ENCODE measurements at places on chromosomes 3 and 15.

GRCh38 chr15:52349052-52349700 is 53.6 kb upstream of the MYO5C start:
- no peak for DNase-seq

- no peak for DNase-seq
These were observed 26.6 kb downstream of the SUCNR1 start for GRCh38 chr3:151899996-151900395.

- DNase-seq: no peak
These were observed 17.0 kb downstream of the HRG start for GRCh38 chr3:186682812-186683211.

- no peak for DNase-seq
These were observed 390.5 kb downstream of the DIPK2A start for GRCh38 chr3:144362126-144362525.

DNA sequence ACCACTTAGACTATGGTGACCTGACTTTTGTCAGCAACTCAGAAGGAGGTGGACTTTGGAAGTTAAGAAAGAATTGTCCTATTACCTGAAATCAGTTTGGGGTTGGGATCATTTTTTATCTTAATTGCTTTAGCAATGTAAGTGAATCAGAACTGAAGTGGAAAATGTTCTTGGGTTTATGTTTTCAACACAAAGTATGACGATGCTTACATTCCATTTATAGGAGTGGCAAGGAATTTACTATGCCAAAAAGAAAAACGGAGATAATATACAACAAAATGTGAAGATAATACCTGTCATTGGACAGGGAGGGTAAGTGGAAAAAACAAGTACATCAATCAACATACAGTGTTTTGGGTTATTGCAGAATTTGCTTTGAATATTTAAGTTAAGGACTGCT is 116.1 kb downstream of the PDE8A start:
- no peak for DNase-seq

DNA sequence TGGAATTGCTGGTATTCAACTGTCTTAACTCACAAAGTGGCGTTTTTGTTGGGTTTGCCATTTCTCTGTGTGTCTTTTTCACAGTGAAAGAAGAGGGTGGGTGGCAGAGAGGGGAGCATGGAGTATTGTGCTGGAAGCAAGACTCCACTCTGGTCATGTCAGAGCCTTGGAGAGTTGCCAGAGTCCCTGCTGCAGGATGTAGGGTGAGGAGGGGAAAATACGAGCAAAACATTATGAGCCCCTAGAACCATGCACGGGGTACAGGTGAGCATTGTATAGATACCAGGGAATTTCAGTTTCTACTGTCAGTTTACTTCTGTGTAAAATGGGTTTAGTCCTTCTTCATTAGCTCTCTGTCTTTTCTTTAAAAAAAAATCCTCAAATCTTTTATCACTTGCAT is 249.9 kb downstream of the CACNA2D3 start:
- DNase-seq: no peak

DNA sequence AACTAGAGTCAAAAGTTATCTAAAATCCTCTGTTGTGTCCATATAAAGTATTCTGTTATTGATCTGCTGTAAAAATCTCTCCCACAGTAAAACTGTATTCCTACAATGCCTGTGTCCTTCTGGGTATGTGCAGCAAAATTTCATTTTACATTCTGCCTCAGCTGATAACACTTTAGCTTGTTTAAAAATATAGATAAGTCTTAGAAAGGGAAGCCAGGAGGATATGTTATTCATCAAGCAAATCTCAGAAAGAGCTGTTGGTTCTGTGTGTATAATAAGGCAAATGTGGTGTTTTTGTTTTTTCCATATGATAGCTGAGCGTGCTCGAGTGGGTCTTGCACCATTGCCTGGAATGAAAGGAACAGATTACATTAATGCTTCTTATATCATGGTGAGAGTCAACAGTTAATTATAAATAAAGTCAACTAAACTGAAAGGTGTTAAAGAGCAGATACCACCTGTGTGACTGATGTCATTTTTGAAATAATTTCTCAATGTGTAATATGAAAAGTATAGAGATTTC is 96.6 kb downstream of the FEZF2 start:
- DNase-seq: no peak

DNA sequence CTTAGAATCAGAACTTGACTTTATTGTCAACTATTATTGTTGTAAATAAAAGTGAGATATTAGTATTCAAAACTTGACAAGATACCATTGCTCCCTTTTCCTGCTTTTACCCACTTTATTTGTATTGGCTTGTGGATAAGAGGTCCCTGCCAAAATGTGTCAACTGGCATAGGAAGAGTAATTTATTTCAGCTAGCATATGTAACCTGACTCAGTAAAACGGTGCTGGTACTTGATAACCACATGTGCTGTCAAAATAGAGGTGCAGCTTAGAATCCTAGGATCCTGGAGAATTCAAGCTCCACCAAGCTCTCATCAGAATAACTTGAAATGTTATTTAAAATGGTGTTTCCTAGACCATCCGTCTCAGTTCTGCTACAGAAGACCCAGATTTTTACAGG is 90.2 kb upstream of the TGFBR2 start:
- no peak for DNase-seq

DNA sequence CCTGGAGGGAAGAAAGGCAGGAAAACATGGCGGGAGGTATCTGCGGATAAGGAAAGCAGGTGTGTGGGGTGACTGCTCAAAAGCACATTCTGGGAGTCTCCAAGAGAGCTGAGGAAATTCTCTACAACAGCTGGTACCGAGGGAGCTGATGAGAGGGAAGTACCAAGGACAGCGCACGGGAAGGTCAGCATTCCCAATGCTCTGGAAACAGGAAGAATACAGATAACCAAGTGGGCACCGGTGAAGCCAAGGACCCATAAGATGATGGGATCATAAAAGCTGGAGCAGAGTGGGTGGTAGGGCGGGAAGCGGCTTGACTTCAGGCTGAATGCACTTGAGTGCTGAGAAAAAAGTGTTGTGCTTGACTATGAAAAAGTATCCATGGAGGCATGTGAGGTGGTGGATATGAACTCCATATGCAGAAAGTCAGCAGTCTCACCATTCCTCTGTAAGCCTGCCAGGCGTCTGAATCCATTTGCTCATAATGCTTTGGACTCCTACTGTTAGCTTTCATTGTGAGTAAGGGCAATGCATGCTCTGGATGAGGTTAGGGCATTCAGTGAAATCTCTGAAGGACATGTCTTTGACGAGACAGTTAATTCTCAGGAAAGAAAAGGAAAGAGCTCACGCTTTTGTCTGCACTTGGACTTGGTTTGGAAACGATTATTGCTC is 215.5 kb downstream of the NR1D2 start:
- DNase-seq: no peak

- DNase-seq: no peak
These were observed 10.6 kb downstream of the FAM107A start for GRCh38 chr3:58566398-58567250.

DNA sequence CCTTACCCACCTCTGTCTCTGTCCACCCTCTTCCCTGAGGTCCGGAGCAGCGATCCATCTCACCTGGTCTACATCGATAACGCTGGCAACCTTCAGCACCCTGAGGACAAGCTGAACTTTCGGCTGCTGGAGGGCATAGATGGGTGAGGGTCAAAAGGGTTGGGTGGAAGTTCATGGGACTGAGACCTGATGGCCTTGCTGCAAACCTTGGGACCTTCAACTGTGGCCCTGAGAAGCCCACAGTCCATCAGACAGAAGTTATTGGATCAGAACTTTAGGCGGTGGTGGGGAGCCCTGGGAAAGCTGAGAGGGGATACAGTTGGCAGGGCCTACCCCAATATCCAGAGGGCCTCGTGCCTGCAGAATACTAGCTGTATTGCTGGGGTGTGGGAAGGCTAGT is 50.5 kb downstream of the POMGNT2 start:
- no peak for DNase-seq

GRCh38 chr3:195137638-195138588 is 133.0 kb downstream of the XXYLT1 start:
- no peak for DNase-seq

- no peak for DNase-seq
These were observed 101.6 kb upstream of the ANKRD28 start for GRCh38 chr3:15899388-15899787.

All from memory B cell (primary cell).